Inflammatory macrophage treated with lipopolysaccharide for 1 hour (primary cell): ENCODE measurements at places on chromosomes 3 and 15.
A peak's percentile ranks its signal among the peaks of the same experiment; 100 is the strongest.

DNA sequence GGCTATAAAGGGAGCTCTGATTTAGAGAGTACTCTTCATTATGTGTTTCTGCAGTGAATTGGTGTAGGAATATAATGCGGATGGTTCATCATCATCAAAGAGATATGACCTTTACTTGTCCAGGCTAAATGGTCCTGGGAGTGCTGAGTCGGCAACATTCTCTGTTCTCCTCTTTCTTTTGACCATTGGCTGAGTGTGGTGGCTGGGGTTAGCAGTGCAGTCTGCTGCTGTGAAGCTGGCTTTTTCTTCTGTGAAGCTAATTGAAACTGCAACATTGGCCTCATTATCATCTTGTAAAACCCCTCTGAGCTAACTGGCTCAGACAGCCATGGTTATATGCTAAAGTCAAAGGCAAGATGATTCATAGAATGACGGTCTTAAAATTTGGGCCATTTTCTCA lies 83.8 kb downstream of the THRB start:
- no peak for DNase-seq

DNA sequence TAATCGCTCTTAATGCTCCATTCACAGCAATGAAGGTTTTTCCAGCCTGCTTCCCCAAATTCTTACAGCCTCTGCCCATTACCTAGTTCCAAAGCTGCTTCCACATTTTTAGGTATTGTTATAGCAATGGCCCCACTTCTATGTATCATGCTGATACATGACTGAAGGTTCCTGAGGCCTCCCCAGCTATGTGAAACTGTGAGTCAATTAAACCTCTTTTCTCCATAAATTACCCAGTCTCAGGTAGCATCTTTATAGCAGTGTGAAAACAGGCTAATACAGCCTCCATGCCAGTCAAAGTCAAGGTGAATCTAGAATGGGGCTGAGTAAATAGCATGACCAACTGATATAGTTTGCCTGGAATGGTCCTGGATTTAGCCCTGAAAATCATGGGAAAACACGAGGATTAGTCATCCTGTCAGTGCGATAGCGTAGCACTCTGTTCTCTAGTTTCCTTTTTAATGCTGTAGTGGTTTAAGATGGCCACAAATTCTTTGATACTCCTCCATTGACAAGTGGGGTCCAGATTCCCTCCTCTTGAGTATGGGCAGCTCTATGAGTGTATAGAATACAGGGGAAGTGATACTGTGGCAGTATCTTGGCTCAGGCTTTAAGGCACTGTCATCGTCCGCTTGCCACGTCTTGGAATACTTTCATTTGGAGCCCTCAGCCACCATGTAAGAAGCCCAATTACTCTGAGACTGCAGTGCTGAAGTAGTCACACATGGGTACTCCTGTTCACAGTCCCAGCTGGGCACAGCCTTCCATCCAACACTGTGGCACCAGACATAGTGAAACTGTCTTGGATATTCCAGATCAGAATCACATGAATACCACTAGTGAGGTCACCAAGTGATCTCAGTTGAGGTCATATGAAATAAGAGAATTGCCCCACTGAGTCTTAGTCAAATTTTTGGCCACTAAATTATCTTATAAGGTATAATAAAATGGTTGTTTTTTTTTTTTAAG lies 94.0 kb upstream of the PLCL2 start:
- DNase-seq = peak; percentile 57

GRCh38 chr3:151100076-151100475 lies 14.6 kb downstream of the MED12L start:
- no peak for DNase-seq

- DNase-seq = no peak
Observed at GRCh38 chr3:56365905-56366640, 102.2 kb downstream of the ERC2 start.

DNA sequence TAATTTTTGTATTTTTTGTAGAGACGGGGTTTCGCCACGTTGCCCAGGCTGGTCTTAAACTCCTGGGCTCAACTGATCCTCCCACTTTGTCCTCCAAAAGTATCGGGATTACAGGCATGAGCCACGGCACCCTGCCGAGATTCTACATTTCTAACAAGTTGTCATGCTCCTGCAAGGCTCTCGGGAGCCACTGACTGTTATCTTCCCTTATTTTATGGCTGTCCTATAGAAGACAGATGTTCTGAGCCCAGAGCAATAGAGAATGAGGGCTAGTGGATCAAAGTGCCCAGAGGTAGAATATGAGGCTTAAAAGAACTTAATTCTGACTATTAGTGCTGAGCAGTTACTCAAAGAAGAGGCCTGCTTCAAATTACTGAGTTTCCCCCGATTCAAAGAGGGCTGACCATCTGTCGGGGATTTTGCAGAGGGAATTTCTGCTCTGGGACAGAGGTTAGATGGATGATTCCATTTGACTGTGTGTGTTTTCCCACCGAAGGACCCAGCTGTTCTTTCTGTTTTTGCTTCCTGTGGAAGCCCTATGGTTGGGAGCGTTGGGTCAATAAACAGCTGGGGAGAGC lies 39.5 kb downstream of the ITPR1 start:
- peak; percentile 66 for DNase-seq

DNA sequence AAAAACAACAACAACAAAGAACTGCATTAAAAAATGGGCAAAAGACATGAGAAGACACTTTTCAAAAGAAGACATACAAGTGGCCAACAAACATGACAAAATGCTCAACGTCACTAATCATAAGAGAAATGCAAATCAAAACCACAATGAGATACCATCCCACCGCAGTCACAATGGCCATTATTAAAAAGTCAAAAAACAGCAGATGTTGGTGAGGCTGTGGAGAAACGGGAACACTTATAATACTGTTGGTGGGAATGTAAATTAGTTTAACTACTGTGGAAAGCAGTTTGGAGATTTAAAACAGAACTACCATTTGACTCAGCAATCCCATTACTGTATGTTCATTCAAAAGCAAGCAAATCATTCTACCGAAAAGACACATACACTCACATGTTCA lies 15.1 kb downstream of the EIF1B start:
- DNase-seq = no peak

DNA sequence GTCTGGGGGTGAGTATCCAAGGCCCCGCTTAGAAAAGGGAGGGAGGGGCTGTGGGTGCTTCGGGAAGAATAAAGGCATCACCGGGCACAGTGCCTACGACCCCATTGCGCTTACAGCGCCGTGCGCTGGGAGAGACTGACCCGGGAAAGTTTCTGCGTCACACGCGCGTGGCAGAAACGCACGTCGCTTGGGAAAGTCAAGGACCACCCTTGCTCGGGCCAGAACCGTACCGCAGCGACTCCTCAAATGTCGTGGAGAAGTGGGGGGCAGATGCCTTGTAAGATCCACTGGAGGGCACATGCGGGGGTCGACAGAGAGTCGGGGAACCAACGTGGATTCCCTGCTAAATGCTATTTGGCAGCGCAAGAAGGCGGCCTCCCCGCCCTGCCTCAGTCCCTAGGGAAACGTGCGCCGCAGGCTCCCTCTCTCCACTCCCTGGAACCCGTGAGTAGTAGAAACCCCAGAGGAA lies 2.4 kb downstream of the ADAMTS9 start:
- DNase-seq = no peak

- DNase-seq = no peak
Observed at GRCh38 chr15:48089702-48090101, 31.1 kb upstream of the SLC24A5 start.

- DNase-seq = no peak
Observed at GRCh38 chr3:107542665-107543064, 19.9 kb downstream of the BBX start.

DNA sequence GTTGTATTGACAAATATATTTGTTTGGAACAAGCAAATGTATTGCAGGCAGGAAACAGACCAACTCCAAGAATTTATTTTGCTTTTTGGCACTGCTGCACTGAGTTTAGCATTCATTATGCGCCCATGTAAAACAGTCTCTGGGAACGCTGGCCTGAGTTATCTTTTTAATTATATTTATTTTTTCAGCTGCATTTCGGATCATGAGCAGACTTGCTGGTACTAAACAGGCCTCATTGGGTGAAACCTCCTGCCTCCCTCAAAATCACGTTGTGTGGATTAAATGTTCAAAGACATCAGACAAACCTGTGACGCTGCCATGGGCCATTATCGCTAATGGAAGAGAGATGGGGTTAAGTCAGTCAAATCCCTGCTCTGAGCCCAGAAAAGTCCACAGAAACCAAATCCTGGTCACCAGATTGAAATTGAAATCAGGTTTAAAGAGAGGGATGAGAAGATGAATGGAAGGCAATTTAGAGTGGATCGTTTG lies 511.1 kb upstream of the PROK2 start:
- no peak for DNase-seq

DNA sequence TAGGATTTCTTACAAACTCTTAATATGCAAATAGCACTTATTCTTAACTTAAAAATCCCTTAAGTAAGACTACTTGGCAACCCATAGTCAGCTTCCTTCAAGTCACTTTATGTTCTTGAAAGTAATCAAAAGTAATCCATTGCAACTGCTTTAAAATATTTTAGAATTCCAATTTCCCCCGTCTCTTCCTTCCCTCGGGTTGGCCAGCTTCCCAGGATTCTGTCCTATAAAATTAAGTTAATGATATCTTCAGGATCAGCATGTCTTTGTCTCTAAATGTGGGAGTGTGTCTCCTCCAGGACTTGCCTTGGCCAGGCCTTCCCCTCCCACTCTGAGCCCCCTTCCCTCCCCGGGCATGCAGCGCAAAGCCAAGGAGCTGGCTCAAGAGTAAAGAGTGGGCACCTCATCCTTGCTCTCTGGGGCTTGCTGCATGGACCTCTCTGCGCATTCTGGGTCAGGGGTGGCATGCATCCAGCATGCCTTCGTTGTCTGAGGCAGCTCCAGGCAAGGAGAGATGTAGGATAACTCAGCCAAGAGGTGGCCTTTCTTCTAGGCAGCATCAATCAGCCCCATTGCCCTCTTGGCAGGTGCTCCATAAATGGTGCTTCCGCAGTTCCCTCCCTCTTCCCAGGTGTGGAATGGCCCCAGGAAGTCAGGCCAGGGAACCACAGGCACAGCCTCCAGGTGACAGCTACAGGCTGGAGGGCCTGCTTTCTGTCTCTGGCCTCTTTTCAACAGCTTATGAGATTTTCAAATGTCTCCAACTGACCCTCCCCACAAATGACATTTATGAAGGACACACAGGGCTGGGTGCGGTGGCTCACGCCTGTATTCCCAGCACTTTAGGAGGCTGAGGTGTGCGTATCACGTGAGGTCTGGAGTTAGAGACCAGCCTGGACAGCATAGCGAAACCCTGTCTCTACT lies 108.7 kb upstream of the ALDH1A3 start:
- DNase-seq = no peak

DNA sequence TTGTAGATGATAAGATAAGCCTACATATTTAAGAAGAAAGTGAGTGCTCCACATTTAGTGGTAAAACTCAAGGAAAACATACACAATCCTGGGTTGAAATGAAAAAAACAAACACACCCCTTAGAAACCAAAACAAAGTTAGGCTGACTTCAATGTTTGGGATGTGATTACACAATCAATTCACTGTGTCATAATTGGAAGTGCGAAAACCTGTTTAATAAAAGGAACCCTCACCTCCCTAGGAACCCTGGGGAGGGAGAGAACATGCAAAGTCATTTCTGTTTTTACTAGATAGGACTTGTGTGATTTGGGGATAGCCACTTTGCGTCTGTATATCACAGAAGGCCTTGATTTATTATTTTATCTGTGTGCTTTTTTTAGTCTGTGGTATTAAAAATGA lies 275.0 kb downstream of the NFKBIZ start:
- DNase-seq = peak; percentile 39

DNA sequence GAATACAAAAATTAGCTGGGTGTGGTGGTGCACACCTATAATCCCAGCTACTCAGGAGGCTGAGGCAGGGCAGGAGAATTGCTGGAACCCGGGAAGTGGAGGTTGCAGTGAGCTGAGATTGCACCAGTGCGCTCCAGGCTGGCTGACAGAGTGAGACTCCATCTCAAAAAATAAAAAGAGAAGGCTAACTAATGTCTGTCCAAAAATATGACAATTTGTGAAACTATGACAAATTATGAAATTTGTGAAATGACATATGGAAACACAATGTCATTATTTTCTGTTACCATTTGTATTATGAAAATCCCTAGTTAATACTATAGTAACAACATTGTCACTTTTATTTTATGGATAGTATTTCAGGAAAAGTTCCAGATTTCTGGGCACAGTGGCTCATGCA lies 1306.3 kb upstream of the EPHA6 start:
- DNase-seq = no peak

DNA sequence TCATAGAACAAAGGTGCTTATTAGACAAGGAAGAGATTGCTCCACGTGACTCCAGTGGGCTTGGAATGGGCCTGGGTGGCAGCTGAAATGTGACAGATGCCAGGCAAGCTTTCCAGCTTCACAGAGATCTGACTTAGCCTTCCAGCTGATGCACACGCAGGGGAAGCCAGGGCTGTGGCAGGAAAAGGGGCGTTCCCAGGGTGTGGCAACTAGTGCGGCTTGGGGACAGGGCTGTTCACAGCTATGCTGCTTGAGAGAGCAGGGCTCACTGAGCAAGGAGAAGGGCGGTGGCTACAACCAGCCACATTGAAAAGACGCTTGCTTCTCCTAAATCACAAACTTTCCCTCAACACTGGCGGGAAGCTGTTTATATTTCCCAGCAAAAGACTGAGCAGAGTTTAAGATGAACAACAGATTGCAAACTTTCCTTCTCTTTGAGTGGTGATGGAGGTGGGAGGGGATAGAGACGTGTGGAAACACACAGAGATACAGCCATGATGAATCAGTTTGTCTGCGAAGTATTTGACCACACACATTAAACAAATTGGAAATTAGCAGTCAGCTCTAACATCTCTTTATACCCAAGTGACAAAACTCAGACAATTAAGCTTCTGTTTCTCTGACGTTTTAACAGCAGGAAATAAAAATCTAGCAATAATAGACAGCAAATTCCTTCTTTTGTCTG lies 127.5 kb downstream of the BDH1 start:
- DNase-seq = no peak

- no peak for DNase-seq
Observed at GRCh38 chr3:106247902-106248684, 379.3 kb upstream of the CBLB start.

DNA sequence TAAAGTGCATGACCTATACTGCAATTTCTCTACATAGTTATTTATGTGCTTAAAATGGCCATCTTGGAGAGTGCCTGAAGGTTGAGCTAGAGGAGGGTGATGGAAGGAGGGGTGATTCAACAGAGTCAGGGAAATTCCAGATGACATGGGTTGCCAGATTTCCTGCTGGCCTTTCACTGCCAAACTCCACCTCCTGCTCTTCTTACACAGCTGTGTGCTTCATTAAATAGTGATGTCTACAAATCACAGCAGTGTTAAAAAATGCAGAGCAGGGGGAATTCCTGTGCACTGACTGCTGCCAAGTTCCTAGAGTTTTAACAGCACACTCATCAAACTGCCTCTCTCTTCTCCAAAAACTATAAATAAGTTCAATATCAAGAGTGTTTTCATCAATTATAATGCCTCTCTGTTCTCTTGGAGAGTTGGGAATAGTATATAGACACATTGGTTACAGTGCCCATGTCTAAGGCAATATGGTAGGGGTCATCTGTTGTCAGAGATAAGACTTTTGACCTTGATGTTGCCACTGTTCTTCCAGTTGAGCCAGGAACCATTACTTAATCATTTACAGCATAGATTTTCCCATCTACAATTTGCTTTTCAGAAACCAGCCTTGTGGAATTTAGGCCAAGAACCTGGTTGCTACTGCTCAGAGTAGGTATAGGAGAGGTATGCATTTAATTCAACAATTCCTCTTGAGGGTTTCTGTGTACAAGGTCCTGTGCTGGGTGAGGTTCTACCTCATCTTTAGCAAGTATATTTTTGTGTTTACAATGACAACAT lies 79.6 kb downstream of the TP63 start:
- DNase-seq = peak; percentile 26
